Thoracic aorta (tissue), 2 donors: ENCODE measurements at places on chromosomes 5 and 9. TPM values are rescaled to one million over a fixed set of nuclear protein-coding genes. Genes with fewer than 3 reads are reported as not detected.

DNA sequence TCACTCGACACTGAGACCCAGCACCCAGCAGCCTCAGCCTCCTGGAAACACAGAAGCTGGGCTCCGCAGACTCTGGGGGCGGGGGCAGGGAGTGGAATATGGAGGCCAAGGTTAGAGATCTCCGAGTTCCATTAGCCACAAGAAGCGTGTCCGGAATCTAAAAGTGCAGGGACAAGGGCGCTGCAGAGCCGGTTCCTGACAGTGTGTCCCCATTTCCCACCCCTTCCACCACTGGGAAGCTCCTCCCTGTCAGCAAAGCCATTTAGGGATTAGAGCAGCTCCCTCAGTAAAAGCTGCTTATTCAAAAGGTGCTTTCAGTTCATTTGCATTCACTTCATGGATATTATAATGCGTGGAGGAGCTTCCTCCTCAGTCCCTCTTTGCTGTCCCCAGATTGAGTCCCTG is 74.1 kb upstream of the HSPA9 start:
- no peaks in the 10 kb centered on the region for H3K27me3 ChIP-seq
- H3K36me3 ChIP-seq = no peaks in the 10 kb centered on the region
- no peaks in the 10 kb centered on the region for H3K4me1 ChIP-seq
- H3K27ac ChIP-seq = no peak overlapping the region
- H3K4me3 ChIP-seq = no peak overlapping the region

GRCh38 chr5:14920121-14920520 is 48.5 kb upstream of the ANKH start:
- no peak overlapping the region for H3K27ac ChIP-seq
- H3K4me3 ChIP-seq = no peak overlapping the region
- H3K27me3 ChIP-seq = no peaks in the 10 kb centered on the region
- DNase-seq = no peak

FOXD4 gene
- total RNA-seq = 0.28 TPM

EGFL7 gene
- total RNA-seq = 56.5 TPM

FAT2 gene
- total RNA-seq = not detected
